ENCODE measurements at places on chromosomes 11 and 22.
A peak's percentile ranks its signal among the peaks of the same experiment; 100 is the strongest.

DNA sequence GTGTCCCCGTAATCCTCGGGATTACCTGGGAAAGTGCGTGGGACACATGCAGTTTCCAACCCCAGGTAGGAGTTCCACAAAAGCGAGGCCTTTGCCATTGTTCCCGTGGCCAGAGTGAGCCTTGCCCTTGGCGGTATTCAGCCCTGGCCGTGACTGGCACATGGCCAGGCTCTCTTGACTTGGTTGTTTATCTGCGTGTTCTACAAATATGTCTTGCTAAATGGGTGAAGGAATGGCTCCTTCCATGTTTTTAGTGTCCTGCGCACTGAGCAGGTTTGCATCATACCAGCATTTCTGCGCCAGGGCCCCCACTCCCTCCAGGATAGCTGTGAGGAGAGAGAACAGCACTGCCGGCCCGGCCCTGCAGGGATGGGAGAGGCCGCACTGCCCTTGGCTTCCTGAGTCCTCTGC lies 20.0 kb downstream of the POLR3H start:
- no peak for DNase-seq

GRCh38 chr11:23865341-23865975 lies 631.4 kb upstream of the LUZP2 start:
- no peak for DNase-seq

GRCh38 chr11:30045921-30046577 lies 29.2 kb upstream of the KCNA4 start:
- no peak for DNase-seq

GRCh38 chr11:94661444-94661843 lies 94.3 kb downstream of the PIWIL4 start:
- no peak for DNase-seq

DNA sequence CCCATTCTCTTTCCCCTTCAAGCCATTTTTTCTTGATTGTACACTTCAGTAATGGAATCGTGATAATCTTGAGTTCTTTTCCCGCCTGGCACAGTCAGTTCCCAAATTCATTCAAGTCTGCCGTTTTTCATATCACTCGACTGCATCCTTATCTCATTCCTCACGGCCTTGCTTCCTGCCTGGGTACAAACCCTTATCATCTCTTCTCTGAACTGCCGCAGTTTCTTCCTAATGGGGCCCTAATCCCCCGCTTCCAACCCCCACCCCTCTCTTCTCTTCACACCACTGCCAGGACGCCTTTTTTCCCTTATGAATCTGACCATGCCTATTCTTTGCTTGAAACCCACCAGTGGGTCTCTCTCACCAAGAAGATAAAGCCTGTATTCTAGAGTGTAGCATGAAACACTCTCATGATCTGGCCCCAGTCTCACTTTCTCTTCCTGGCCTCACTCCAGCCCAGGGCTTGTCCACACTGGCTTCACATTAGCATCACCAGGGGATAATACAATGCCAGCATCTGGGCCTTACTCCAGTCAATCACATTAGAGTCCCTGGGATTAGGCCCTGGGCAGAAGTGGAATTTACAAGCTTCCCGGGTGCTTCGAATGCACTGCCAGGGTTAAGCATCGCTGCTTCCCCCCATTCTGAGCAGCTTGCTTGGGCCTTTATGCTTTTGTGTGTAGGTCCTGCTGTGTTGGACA lies 102.1 kb downstream of the FBXO7 start:
- DNase-seq = peak; percentile 2

DNA sequence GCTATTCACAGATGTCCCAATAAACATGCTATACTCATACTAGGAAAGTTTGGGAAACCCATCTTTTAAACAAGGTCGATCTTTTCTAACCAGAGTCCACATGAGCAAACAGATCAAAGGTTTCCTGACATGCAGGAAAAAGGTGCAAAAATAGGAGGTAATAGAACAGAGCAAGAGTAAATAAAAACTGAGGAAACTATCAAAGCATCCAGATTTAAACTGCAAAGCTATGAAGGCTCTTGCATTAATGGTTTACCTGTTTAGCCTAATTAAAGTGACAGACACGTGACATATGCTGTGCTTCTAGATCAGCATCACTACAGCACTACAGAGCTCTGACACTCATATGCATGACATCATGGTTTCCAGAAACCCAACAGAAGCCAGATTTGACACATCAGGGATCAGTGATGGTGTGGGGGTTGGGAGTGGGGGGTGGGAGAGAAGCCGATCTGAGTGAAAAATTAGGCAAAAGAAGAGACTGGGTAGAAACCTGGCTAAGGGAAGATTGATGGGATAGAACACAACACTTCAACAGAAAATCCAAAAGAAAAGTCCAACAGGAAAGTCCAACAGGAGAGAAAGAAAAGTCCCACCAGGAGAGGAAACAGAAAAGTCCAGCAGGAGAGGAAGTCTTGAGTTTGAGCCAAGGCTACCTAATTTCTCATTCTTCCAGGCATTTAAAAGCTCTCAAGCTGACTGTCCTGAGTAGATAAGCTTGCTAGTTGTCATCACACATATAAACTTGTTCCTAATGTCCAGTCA lies 262.3 kb downstream of the SOX6 start:
- no peak for DNase-seq

DNA sequence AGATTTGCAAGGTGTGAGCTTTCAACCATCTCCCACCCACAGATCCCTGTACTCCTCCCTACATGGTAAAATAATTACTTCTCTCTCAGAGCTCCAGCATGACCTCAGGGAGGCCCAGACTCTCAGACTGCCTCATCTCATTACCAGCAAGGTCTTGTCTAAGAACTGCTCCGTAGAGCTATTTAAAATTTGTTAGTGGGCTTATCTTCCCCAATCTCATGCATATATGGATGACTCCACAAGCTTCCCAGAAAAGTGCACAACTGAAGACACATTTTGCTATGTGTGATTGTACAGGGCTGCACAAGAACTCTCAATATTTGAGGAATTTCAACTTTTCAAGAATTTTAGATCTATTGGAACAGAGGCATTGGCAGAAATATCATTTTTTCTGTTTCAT lies 230.3 kb downstream of the CSNK2A3 start:
- DNase-seq = no peak

DNA sequence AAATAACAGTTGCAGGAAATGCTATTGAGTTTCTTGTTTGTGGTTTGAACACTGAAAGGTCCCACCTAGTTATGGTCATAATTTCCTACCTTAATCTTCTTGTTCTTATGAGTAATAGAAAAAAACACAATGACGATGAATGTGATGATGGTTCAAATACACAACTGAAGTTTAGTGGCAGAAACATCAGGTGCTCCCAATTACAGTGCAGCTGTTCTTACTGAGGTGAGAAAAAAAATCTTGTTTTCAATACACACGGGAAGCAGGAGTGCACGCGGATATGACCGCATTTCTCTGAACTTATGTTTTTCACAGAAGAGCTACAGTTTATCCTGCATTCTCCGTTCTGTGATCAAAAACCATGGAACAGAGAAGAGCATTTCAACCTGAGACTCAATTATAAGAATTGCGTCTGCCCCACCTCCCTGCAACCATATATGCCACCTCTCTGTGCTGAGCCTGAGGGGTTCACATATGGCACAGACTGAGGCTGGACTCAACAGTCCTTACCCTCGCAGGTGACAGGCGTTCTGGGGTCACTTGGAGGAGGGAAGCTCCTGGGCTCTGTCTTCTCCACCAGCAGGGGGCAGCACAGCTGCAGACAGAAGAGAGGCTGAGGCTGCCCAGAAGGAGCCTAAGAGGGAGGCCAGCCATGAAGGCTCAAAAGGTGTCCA lies 99.7 kb upstream of the IGLL5 start:
- DNase-seq = peak; percentile 19

GRCh38 chr22:35250156-35250555 lies 7.1 kb upstream of the HMGXB4 start:
- DNase-seq = no peak

DNA sequence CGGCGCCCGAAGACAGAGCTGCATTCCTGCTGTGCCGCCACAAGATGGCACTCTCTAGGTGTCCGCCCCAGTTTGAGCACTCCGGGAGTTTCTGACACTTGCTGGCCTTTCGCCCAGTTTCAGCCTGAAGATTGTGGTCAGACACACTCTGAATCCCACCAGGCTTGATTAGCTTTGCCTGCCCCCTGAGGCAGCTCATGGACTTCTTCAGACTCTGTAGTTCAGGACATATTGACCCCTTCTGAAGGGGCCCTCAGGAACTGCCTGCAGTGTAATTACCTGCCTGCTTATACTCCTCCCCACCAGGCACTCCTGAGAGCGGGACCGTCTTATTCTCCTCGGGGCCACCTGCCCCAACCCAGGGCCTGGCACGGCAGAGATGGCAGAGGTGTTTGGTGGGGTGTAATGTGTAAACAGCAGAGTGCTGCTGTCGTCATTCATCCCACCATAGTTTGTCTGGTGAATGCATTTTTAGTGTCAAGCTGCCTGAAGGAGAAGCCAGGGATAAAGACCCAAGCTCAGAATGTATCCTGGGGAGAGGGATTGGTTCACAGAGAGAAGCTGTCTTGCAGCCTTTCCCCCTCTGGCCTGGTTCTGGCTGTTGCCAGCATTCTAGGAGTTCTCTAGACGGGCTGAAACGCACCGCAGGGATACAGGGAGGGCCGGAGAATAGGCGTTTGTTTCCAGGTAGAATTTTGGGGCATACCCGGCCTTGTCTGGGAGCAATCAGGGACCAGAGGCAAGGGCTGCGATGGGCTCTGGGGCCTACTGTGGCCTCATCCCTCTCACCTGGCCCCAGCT lies 46.4 kb downstream of the EIF3F start:
- DNase-seq = peak; percentile 81

DNA sequence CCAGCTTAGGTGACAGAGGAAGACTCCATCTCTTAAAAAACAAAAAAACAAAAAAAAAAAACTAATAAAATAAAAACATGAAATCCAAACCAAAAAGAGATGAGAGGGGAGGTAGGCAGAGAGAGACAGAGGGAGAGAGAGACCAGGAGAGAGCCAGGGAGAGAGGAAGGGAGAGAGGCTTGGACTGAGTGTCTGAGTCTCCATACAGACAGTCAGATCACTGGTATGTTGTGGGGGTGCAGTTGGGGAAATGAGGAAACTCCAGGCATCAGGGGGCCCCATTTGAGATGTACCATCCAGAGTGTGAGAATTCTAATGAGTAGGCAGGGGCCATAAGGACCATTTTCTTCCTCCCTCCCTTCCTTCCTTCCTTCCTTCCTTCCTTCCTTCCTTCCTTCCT lies 53.1 kb upstream of the SEPTIN5 start:
- no peak for DNase-seq

DNA sequence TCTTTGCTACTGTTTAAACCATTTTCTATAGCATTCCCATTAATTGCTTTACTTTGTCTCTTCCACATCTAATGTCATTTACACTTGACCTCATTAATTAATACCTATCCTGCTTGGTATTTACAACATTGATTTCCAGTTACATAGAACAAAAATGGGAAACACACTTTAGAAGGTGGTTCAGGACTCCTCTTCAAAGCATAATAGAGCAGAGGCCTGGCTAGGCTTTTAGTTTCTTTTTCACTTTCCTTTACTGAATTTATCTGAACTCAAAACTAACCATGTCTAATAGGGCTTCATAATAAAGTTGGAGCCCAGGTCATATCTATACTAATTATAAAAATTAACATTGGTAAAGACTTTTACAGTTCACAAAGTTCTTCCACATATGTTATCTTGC lies 648.0 kb upstream of the KIRREL3 start:
- no peak for DNase-seq

- no peak for DNase-seq
These were observed at the start of gene MS4A7 for GRCh38 chr11:60378354-60378753. Gene MS4A7 (plus strand): TSS chr11:60378532. CDS start chr11:60383142, 4,610 bp downstream.

- no peak for DNase-seq
These were observed 40.0 kb downstream of the WNT11 start for GRCh38 chr11:76166314-76166713.

DNA sequence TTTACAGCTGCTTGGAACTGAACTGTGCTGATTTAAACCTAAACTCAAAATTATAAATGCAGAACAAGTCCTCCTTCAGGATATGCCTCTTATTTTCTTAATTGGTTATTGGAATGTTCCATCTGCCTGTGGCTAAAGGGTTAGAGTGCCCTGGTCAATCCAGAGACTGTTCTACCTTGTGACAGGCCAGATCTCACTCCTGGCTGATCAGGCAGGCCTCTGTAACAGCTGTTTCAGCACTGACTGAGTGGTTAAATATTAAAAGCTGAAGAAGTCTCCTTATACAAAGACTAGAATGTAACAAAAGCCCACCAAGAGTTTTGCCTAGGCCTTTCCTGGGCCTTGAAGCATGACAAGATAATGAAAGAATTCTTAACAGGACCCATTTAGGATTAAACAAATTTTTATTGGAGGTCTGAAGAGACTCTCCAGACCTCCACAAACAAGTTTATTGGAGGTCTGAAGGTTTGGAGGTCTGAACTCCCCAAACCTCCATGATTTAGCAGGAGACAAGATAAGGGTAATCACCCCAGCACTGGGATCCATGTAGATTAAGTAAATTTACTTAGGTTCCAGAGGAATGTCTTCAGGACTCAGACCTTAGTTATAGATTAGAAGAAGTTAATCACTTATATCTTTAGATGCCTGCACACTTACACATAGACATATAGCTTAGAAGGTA lies 35.8 kb downstream of the TMPRSS5 start:
- no peak for DNase-seq

DNA sequence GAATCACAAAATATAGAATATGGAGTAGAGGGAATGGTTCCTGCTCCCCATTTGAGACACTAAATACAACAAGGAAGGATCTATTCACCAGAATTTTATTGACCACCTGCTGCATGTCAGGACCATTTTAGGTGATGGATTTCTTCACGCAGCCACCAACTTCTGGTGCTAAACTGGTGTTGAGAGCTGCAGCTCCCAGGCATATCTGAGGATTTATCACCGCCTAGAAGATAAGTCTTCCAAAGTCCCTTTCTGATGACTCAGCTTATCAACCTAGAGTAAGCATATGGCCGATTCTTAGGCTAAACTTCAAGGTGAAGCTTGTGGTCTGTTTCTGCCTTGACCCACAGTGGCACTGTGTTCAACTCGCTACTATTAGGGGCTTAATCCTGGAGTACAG lies 6.7 kb downstream of the DDI1 start:
- DNase-seq = no peak

- DNase-seq = peak; percentile 57
These were observed 5.0 kb upstream of the LIMK2 start for GRCh38 chr22:31206896-31207687.

GRCh38 chr11:68806931-68807844 lies 34.5 kb downstream of the CPT1A start:
- DNase-seq = no peak

DNA sequence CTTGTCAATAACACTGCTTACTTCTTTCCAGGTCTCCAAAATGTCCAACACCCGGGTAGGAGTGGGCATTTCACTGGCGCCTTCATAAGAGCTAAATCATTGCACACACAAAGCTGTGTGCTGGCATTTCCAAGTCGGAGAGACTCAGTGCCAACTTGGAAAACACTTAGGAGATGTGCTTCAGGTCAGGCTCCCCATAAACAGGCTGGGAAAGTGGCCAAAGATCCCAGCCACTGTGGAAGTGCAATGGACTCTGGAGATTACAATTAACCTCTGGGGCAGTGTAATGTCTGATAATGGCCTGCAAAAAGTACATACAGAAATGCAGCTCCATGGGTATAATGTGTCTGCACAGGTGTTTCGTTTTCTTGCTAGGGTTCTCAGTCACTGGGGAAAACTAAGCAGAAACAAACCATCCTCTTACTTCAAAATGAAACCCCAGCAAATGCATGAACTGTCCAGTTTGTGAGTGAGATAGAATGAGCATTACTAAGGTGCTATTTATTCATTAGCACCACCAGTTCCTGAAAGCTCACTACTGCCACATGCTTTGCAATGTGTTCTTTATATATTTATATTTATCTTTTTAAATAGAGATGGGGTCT lies 79.0 kb downstream of the ABTB2 start:
- no peak for DNase-seq

Data from NCI-H1105 treated with DMSO at 0.1 percent for 48 hours (cell line).